Stomach (tissue), 19 donors: ENCODE measurements at places on chromosomes 12 and 14.

DNA sequence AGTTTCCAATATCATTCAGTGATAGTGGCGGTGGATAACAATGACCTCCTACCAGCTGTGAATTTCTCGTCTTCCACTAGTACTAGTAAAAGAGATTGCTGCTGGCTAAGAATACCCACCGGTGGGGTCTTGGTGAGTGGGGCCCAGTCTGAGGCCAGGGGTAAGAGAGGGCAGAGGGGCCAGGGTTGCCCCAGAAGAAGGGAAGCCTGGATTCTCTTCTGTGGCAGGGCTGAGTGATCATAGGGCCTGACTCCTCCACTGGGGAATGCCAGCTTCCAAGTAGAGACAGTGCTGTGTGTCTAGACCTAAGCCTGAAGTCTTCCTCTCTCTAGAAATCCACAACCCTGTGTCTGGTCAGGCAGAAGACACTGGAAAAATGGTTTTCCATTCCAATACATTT, 5.8 kb upstream of the TMEM63C start:
- no peaks in the 10 kb centered on the region for H3K4me1 ChIP-seq
- H3K27me3 ChIP-seq = peaks cover 2% of the 10 kb centered on the region
- H3K36me3 ChIP-seq = no peaks in the 10 kb centered on the region

- peak; percentile 61 for DNase-seq
- peak overlapping the region; percentile 1 for H3K4me3 ChIP-seq
- peak overlapping the region; percentile 82 for H3K27ac ChIP-seq
- no peaks in the 10 kb centered on the region for H3K27me3 ChIP-seq
Measured at GRCh38 chr12:51923506-51924365, 16.4 kb downstream of the ACVRL1 start.

- H3K36me3 ChIP-seq = no peaks in the 10 kb centered on the region
- H3K4me1 ChIP-seq = no peaks in the 10 kb centered on the region
Measured at GRCh38 chr12:6135071-6135470, 10.6 kb upstream of the VWF start.

DNA sequence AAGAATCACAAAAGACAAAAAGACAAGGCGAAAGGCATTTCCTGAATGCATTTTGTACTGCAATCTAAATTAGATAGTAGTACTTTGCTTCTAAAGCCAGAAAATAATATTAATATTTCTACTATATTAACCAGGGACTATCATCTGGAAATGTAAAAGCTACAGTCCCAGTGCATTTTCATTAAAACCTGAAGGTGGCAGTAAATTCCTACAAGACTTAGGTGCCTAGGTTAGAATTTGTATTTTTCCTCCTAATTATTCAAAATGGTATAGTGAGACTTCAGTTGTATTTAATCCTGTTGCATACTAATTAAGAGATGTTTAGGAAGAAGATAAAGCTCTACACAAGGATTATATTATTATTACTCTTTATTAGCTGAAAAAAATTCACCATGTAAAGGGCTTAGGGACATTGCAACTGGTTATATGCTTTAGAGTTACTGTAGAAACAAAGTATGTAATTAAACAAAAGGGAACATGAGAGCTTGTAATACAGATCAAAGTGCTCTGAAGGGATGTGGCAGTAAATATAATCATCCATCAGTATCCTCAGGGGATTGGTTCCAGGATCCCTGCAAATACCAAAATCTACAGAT, 53.6 kb downstream of the BRMS1L start:
- no peak overlapping the region for H3K4me3 ChIP-seq
- H3K27me3 ChIP-seq = no peaks in the 10 kb centered on the region
- DNase-seq = peak; percentile 35
- H3K4me1 ChIP-seq = peaks cover 25% of the 10 kb centered on the region
- H3K27ac ChIP-seq = no peak overlapping the region
- no peaks in the 10 kb centered on the region for H3K36me3 ChIP-seq

- no peak for DNase-seq
- peaks cover 17% of the 10 kb centered on the region for H3K36me3 ChIP-seq
- H3K4me3 ChIP-seq = peak overlapping the region; percentile 99
- peak overlapping the region; percentile 92 for H3K27ac ChIP-seq
- H3K4me1 ChIP-seq = peaks cover 77% of the 10 kb centered on the region
Measured at GRCh38 chr14:104751539-104752422, 1.2 kb upstream of the SIVA1 start.

- no peaks in the 10 kb centered on the region for H3K36me3 ChIP-seq
- H3K27ac ChIP-seq = no peak overlapping the region
- H3K27me3 ChIP-seq = no peaks in the 10 kb centered on the region
Measured at GRCh38 chr14:37889087-37889486, 293.7 kb downstream of the TTC6 start.

- peaks cover 100% of the 10 kb centered on the region for H3K36me3 ChIP-seq
- H3K4me1 ChIP-seq = no peaks in the 10 kb centered on the region
- DNase-seq = no peak
- no peak overlapping the region for H3K27ac ChIP-seq
Measured at GRCh38 chr12:4663971-4664505, 15.1 kb downstream of the NDUFA9 start.

DNA sequence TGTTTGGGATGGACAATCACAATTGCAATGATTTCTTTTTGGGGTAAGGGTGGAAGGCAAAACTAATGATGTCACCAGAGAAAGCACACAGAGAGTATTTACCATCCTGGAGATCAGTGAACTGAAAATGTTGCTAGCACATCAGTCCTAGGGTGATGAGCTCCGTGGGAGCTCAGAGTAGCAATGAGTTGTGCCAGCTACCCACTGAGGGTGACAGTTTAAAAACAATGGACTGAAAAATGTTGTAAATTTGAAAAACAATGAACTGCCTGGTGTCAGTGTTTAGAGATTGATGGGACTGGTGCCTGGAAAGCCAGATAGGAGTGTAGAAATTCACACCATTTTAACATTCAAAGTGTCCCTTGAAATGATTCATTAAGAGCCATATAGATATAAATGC, 198.5 kb downstream of the ATP23 start:
- H3K27ac ChIP-seq = no peak overlapping the region
- no peaks in the 10 kb centered on the region for H3K4me1 ChIP-seq
- H3K4me3 ChIP-seq = no peak overlapping the region
- no peak for DNase-seq

DNA sequence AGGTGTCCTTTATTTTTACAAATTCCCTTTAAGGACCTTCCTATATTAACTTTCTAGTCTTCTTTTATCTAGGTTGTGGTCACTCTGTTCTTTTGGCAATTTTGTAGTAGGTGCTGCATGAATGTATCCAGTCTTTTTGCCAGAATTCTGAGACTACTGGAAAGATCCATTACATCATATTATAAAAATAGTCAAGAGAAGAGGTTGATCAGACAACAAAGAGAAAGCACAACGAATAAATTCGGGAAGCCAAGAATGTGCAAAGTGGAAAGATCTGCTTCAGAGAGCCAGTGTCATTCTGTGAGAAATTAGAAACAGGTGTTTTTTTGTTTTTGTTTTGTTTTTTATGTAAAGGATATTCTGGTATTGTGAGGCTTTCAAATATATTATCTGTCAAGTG, 15.8 kb upstream of the SLC16A7 start:
- H3K27ac ChIP-seq = no peak overlapping the region
- no peak for DNase-seq
- H3K4me1 ChIP-seq = no peaks in the 10 kb centered on the region
- no peaks in the 10 kb centered on the region for H3K27me3 ChIP-seq
- no peak overlapping the region for H3K4me3 ChIP-seq

DNA sequence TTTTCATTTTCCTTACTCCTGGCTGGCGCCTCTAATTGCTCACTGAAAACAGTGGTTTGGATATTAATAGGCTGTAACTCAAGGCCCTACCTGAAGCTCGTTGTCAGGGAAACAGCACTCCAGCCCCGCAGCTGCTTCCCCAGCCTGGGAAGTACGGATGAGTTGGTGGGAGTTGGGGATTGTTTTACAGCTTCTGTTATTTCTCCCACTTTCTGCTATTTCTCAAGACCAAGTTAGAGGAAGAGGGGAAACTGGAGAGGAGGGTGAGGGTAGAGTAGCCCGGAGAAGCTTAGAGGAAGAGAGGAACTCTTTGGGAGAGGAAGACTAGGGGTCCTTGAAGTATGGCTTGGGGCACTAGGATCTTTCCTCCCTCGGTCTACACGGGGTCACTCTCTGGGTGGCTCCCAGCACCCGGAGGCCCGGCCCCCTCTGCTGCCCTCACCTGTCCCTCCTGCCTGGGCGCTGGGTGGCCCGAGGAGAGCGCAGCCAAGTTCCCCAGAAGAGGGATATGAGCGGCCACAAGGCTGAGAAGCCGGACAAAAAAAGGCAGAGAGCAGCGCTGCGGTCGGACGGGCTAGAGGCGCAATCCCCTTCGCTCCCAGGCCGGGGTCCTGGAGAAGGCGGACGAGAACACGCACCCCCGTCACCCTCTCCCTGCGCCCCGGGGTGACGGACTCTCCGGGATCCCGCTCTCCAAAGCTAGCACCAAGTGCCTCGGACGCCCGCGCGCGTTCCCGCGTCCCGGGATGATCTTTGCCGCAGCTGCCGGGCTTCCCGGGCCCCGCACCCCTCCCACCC, 671 bp downstream of the SPTB start:
- peak overlapping the region; percentile 84 for H3K4me3 ChIP-seq
- no peaks in the 10 kb centered on the region for H3K36me3 ChIP-seq
- H3K27ac ChIP-seq = peak overlapping the region; percentile 15
- DNase-seq = peak; percentile 47
- H3K4me1 ChIP-seq = peaks cover 24% of the 10 kb centered on the region

GRCh38 chr14:68621400-68622365, 171.2 kb downstream of the ZFP36L1 start:
- peak; percentile 87 for DNase-seq
- no peaks in the 10 kb centered on the region for H3K27me3 ChIP-seq
- H3K4me1 ChIP-seq = no peaks in the 10 kb centered on the region
- H3K4me3 ChIP-seq = no peak overlapping the region
- H3K36me3 ChIP-seq = no peaks in the 10 kb centered on the region

- H3K4me3 ChIP-seq = no peak overlapping the region
- H3K4me1 ChIP-seq = no peaks in the 10 kb centered on the region
- H3K27me3 ChIP-seq = no peaks in the 10 kb centered on the region
- peak; percentile 17 for DNase-seq
- no peak overlapping the region for H3K27ac ChIP-seq
Measured at GRCh38 chr12:58069268-58069963, 128.0 kb downstream of the ATP23 start.

DNA sequence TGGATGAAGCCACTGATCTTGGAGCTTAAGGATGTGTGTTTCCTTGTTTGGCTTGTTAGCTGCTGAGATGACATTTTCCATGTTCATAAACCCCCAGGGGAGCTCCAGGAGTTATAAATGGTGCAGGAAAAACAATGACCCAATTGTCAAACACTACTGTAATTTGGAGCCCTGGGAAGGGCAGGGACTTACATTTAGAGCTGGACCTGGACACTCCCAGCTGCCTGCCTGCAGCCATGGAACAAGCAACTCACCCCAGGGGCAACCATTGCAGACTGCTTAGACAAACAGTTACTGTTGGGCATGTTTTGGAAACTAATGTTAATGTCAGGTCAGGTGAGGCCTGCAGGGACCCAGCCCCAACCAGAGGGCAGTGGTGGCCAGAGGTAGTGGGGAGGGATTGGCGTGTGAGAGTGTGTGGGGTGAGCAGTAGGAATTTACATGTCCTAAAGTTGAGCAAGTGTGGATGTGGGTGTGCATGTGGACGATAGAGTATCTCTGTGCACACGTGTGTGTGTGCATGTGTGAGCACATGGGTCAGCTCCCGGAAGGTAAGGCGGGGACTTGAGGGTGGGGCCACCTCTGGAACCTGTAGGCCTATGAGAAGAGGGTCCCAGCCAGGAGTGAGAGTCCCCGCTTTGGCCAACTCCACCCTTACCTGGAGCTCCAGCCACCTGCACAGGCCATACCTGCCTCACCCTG, 86.4 kb upstream of the NOS1 start:
- H3K4me3 ChIP-seq = no peak overlapping the region
- no peak overlapping the region for H3K27ac ChIP-seq
- DNase-seq = no peak
- H3K27me3 ChIP-seq = no peaks in the 10 kb centered on the region
- no peaks in the 10 kb centered on the region for H3K4me1 ChIP-seq

DNA sequence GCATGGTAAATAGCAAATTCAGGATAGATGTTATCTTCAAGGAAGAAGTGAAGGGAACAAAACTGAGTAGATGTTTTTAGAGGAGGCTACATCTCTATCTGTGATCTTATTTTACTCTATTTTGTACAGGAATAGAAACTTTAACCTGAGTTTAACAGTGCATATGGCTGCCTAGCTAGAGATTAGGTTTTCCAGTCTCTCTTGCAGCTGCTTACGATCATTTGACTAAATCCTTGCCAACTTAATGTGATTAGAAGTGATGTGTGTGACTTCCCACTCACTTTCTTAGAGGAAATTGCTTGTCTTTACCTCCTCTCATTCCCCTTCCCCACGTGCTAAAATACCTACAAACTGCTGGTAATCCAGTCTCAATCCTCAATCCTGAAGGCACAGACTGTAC, 26.5 kb upstream of the SLC15A5 start:
- DNase-seq = no peak
- H3K4me1 ChIP-seq = no peaks in the 10 kb centered on the region
- no peaks in the 10 kb centered on the region for H3K27me3 ChIP-seq
- no peak overlapping the region for H3K27ac ChIP-seq
- H3K4me3 ChIP-seq = no peak overlapping the region

DNA sequence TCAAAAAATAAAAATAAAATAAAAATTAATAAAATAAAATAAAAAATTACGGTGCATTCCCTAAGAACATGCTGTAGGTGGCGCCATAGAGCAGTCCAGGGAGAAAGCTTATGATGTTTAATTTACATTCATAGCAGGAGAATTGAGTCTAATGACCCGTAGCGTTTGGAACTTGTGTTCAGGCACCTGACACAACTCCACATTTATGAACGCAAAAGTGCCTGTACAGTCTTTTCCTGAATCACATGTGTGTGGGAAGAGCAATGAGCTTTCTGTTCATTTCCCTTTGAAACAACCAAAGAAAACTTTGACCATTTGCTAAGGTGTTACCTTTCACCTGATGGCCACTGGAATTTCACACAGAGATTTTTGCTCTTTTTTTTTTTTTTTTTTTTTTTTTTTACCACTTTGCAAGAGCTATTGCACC, 60.6 kb upstream of the KCNA1 start:
- no peak overlapping the region for H3K4me3 ChIP-seq
- DNase-seq = no peak
- no peaks in the 10 kb centered on the region for H3K36me3 ChIP-seq
- H3K27me3 ChIP-seq = peaks cover 25% of the 10 kb centered on the region
- H3K4me1 ChIP-seq = no peaks in the 10 kb centered on the region

GRCh38 chr12:92570056-92570753, 132.6 kb upstream of the PLEKHG7 start:
- H3K27ac ChIP-seq = no peak overlapping the region
- no peak overlapping the region for H3K4me3 ChIP-seq
- peak; percentile 61 for DNase-seq
- H3K4me1 ChIP-seq = peaks cover 11% of the 10 kb centered on the region
- no peaks in the 10 kb centered on the region for H3K27me3 ChIP-seq
